ENCODE measurements at places on chromosomes 6 and 20.

DNA sequence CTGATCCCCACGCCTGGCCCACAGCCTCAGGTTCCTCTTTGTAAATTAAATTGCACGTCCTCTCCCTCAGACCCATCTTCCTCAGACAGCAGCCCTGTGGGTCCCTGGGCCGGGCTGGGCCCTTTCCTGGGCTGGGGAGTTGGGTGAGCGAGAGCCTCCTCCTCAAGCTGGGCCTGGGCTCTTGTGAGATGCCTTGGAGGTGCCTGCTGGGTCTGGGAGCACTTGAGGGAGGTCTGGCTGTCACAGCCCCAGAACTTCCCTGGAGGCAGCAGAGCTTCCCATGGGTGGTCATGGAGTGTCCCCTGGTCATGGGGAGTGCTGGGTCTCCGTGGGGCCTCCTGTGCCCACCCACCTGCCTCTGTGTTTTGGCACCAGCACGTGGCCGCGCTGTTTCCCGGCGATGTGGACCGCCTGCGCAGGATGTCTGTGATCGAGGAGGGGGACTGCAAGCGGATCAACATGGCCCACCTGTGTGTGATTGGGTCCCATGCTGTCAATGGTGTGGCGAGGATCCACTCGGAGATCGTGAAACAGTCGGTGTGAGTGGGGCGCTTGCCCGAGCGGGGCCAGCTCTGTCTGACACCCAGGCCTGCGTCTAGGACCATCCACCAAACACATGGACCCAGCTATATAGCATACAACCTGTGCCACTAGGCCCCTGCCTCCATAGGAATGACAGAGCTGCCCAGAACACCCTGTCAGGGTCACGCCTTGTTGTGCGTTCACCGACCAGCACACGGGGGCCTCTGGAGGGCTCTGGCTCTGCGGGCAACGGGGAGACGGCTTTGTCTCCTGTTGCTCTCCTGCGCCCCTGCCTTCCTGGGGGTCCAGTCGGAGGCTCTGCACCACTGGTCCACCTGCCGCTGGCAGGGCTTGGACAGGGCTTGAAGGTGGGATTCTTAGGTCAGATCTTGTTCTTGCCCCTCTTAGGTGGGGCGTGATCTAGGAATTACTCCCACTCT, 33.0 kb downstream of the PYGB start:
- no peak for DNase-seq

- DNase-seq, result no peak
These were observed 62.3 kb downstream of the FKBP5 start for GRCh38 chr6:35626401-35626800.

DNA sequence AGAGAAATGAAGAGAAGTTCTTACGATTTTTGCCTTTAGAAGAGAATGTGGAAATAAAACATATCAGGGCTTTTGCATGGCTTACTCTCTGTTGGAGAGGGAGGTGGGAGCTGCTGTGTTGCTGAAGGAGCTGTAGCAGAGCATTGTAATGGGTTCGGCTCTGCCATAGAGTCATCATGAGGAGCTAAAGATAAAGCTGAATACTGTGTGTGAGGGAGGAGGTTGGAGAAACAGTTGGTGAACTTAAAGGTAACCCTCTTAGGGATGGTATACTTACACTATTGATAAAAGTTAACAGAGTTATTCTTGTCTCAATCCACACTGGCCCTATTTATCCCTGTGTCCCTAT, 34.8 kb downstream of the CTNNBL1 start:
- DNase-seq, result no peak

DNA sequence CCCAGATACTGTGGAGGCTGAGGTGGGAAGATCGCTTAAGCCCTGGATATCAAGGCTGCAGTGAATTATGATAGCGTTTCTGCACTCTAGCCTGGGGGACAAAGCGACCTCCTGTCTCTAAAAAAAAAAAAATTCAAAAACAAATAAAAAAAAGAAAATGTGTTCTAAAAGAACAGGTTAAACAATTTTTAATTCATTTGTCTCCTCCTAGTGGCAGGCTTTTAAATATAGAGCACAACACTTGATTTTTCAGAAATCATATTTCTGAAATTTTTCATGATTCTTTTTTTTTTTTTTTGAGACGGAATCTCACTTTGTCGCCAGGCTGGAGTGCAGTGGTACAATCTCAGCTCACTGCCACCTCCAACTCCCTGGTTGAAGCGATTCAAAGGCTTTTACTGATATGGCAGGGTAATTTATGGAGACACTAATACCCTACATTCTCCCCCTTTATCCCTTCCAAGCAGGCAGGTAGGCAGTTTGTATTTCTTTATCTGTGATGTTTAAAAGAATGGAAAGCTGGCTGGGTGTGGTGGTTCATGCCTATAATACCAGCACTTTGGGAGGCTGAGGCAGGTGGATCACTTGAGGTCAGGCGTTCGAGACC, 8.7 kb upstream of the GTF3C6 start:
- no peak for DNase-seq

DNA sequence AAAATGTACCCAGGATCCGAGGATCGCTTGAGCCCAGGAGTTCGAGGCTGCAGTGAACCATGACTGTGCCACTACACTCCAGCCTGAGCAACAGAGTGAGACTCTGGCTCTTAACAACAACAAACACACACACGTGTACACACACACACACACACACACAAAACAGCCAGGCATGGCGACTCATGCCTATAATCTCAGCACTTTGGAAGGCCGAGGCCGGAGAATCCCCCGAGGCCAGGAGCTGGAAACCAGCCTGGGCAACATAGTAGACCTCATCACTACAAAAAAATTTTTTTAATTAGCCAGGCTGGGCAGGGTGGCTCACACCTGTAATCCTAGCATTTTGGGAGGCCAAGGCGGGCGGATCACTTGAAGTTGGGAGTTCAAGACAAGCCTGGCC, 23.3 kb upstream of the ARFGEF2 start:
- DNase-seq, result no peak

DNA sequence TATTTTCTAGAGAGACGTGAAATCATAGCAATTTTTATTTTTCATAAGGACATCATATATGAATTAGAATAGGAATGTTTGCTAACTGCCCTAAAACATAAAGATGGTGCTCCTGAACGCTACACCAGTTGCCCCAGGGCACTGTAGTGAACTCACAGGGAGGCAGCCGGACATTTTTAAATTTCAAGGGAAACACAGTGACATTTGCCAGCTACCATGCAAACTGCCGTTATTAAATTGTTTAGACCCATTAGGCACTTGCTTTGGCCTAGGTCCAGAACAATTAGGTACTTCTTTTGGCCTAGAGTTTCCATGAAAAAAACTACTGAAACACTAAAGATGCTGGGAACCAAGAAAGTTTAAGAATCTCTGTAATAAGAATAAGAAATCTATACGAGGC, 24.9 kb upstream of the CFAP206 start:
- DNase-seq, result no peak

DNA sequence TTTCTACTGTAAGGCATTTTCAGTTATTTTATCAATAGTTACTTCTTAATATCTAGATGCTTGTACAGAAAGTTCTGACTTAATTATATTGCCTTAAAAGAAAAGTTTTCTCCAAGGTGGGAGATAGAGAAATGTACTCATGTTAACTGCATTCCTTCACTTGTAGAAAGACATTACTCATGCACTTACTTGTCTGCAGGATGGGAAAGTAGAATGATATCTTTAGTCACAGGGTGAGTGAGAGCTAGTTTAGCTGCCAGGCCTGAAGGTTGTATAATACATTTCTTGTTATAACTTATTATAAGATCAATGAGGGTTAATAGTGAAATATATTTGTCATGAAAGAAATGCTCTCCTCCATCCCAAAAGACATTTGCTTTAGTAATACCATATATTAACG, 92.1 kb downstream of the CRYBG1 start:
- no peak for DNase-seq

- DNase-seq, result no peak
These were observed 93.0 kb downstream of the HUS1B start for GRCh38 chr6:563863-564262.

GRCh38 chr20:38060536-38060935, 27.0 kb downstream of the RPRD1B start:
- DNase-seq, result no peak

GRCh38 chr6:13066050-13066449, 262.3 kb downstream of the TBC1D7 start:
- no peak for DNase-seq

DNA sequence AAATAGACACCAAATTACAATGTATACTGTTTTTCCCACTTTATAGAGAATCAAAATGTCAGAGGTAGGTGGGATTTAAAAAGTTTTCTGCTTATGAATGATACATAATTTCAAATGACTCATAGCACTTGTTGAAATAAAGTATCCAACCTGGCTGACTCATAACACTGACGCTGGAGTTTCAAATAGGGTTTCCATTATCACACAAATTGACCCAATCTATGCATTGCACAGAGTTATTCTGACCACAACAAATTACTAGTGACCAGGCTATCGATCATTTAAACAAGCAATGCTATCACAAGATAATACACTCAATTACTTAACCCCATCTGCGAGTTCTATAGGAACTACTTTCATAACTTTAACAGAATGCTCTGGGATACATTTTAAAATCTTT, 31.9 kb upstream of the PRELID3B start:
- DNase-seq, result no peak

Measured in head of caudate nucleus (tissue), 42 donors.